ENCODE measurements at places on chromosomes 7 and 10.

DNA sequence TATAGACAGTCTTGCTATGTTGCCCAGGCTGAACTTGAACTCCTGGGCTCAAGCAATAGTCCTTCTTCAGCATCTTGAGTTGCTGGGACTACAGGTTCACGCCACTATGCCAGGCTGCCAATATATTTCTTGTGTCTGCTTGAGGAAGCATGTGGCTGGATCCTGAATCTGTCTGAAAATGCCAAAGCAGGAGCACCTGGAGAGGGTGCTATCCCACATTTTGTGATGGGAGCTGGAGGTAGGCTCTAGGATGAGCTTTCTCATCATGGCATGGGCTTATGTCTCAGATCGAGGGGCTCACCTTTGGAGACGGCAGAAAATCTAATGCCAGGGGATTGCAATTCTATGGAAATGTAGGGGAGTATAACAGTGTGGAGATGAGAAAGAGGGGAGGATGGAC lies 744.2 kb downstream of the GRID1 start:
- no peak for DNase-seq

GRCh38 chr10:3425261-3425660 lies 252.7 kb upstream of the PITRM1 start:
- DNase-seq: no peak

DNA sequence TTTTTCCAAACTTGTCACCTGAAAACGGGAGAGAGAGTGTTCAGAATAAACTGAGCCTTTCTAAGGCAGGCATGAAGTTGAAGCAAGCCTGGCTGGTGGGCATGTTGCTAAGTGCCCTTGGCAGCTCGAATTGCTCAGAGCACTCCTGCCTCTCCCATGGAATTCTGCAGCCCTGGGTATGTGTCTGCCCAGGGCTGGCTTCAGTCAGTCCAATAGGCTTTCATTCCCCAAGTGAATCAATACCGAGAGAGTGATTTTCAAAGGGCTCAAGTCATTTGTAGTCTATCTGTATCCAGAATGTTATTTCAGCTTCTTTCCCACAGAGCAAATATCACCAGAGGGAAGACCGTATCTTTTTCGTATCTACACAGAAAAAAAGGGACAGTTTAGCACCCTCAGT lies 415.5 kb upstream of the COBL start:
- no peak for DNase-seq

DNA sequence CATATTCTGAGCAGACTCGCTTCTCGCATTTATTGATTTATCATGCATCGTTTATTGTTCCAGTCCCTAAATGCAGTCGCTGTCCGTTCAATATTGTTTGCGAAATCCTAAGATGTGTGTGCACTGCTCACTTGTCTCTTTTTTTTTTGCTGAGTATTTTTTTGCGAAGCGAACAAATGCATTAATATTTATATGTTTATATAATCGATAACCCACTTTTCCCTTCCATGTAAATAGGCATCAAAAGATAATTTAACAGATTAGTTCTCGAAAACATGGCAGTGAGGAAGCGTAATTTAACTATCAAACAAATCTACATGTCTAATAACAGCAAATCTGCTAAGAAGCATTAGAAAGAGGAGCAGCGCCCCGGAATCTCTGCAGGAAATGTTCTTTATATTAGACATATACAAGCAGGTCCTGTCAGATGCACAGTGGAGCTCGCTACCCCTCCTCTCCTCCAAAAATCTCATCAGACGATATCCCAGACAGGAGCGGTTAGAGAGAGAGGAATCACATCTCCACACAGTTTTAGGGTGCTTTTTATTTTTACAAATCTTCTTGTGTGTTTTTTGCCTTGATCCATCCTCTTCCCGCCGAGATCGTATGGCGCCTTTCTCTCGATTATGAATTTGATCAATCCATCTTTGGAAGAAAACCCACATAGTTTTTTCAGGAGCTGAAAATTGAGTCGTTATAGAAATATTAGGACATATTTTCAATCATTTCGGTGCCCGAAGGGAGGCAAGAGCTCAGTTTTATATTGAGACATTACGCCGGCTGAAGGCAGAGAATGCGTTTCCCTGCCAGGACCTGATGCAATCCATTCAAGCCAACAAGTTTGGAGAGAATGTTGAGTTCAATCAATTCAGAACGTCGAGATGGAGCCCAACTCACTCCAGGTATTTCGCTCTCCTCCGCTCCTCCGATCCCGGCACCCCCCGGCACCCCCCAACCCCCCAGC lies at the start of gene ARID5B:
Gene ARID5B, plus strand, starts transcription at position 871 of the 964 bp plus-strand sequence. Its CDS starts 11 bp downstream, at position 882.
- peak; percentile 23 for DNase-seq

GRCh38 chr7:137933270-137934017 lies 68.4 kb downstream of the CREB3L2 start:
- DNase-seq: no peak

Measured in activated naive CD4-positive, alpha-beta T cell (primary cell).